ENCODE measurements at places on chromosomes 2 and 18. TPM values are rescaled to one million over a fixed set of nuclear protein-coding genes. Genes with fewer than 3 reads are reported as not detected.
A peak's percentile ranks its signal among the peaks of the same experiment; 100 is the strongest.

GRCh38 chr2:181953881-181954537 lies 31.6 kb upstream of the PPP1R1C start:
- no peak for DNase-seq

- no peak for DNase-seq
Measured at GRCh38 chr2:48445091-48445725, 84.7 kb upstream of the STON1 start.

- DNase-seq: no peak
Measured at GRCh38 chr18:57128220-57128932, 18.5 kb upstream of the BOD1L2 start.

DNA sequence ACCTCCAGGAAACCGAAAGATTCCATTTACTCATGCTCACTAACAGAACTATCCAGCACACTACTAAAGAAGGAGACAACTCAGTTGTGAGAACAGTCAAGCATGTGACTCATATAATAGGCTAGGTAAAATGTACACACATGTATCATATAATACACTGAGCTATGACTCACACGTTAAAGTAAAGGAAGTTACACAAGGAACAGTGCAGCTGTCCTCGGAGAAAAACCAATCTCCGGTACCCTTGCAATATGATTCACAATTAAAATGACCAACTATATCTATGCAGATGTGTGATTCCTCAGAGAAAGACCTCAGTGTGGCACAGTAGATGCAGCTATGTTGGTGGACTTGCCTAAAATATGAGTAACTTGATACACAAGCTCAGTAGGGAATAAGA lies 76.5 kb downstream of the STRN start:
- DNase-seq: peak; percentile 53

- no peak for DNase-seq
Measured at GRCh38 chr2:63791387-63791786, 50.3 kb upstream of the UGP2 start.

DNA sequence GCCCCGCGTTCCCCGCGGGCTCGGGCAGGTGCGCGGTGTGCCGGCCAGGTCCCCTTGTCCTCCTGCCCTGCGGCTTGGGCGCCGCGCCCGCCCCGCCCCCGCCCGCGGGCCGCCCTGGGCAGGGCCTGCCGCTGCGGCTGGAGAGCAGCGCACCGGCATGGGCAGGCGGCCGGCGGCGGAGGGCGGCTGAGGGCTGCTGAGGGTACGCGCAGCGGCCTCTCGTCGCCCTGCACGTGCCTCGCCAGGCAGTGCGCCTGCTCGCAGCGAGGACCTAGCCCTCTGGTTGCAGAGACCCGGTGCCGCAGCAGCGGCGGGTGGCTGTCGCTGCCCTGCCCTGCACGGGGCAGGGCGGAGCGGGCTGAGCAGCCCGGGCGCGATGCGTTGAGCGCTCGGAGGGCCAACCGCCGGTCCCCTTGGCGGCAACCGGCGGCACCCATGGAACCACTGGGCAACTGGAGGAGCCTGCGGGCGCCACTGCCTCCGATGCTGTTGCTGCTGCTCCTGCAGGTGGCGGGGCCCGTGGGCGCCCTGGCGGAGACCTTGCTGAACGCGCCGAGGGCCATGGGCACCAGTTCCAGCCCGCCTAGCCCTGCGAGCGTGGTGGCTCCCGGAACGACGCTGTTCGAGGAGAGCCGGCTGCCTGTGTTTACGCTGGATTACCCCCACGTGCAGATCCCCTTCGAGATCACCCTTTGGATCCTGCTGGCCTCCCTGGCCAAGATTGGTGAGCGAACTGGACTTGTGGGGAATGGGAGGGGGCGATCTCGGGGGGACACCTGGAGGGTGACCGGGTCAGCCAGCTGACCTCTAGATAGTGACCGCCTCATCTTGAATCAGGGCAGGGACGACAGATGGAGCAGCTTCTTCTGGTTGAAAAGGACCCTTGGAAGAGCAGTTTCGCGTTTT lies at the start of gene SLC9A2:
Gene SLC9A2 (plus strand): TSS at position 140 of the 906 bp plus-strand sequence. CDS start 296 bp downstream, at position 436.
- no peak for DNase-seq

DNA sequence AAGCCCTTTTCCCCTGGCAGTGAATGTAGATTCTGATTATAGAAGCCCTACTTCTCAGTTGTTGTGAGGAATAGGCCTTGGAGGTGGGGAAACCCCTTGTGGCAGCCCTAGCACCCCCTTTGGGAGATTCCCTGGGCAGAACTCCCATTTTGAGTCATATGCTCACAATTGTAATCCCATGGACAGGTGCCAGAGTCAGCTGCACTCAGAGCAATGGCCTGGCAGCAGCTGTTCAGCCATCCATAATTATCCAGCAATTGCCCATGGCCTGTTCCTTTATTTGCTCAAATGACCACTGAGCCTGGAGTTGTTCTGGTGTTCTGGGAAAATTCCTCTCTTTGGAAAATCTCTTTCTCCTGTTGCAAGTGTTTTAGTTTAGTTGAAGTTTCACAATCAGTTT lies 71.7 kb downstream of the PTRHD1 start:
- peak; percentile 13 for DNase-seq

The CNGA3 gene
- not detected for total RNA-seq

The FAM110C gene
- not detected for total RNA-seq

The SOX11 gene
- 0.05 TPM for total RNA-seq
